ENCODE measurements at places on chromosomes 7 and 10.

DNA sequence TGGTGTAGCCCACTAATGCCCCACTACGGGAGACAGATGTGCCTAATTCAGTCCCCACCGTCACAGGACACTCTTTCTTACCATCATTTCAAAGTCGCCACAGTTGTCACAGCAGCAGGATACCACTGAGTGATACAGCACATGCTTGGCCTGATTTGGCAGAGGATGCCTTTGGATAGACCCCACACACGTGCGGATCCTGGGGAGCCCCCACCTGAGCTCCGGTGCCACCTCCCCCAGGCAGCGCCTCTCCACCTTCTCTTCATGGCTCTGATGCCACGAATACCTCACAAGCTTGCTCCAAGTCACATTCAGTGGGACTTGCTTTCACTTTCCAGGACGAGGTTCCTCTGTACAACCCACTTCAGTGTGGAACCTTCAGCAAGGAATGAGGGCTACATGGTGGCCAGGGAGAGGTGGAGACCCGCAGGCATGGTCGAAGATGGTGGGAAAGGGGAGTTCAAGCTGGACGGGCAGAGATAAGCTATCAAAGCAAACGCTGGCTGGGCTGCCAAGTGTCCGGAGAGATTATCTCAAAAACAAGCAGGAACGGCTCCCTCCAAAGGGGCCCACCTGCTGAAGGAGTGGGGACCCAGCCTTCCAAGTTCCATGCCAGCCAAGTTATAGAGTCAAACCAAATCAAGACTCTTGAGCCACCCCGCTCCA lies 107.4 kb downstream of the ZRANB1 start:
- H3K27me3 ChIP-seq: no peaks in the 10 kb centered on the region
- peaks cover 25% of the 10 kb centered on the region for H3K4me1 ChIP-seq
- peaks cover 3% of the 10 kb centered on the region for H3K36me3 ChIP-seq
- DNase-seq: no peak
- H3K4me3 ChIP-seq: no peak overlapping the region

GRCh38 chr7:68547181-68547580 lies 1051.1 kb upstream of the AUTS2 start:
- DNase-seq: no peak
- no peak overlapping the region for H3K4me3 ChIP-seq
- no peaks in the 10 kb centered on the region for H3K4me1 ChIP-seq
- H3K27ac ChIP-seq: no peak overlapping the region

DNA sequence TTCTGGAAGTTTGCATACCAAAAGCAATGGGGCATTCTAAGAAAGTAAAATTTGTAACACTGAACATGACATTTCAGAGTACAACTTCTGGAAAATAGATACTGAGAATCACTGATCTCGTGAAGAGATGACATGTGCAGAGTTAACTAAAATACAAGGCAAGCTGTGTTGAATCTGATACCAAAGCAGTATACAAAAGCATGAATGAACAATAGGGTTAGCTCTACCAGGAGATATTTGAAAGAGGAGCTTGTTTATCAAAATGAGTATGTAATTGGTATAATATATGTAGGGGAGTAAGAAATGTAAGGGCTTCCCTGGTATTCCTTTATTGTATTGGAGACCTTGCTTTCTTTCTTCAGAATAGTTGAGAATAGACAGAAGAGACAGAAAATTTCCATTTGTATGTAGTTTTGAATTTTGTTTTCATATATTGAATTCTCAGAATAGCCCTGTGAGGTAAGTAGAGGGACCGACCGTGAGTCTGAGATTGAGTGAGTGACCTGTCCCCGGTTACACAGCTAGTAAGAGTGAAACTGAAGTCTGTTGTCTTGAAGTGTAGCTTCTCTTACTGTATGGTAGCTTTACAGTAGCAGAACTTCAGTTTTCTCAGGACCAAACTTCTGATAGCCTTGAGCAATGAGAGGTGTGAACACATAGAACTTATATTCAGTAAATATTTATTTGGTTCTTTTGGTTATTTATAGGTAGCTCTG lies 5.0 kb downstream of the HBP1 start:
- H3K27me3 ChIP-seq: no peaks in the 10 kb centered on the region
- peaks cover 2% of the 10 kb centered on the region for H3K36me3 ChIP-seq
- no peak overlapping the region for H3K4me3 ChIP-seq
- H3K27ac ChIP-seq: no peak overlapping the region
- H3K4me1 ChIP-seq: peaks cover 1% of the 10 kb centered on the region
- no peak for DNase-seq

DNA sequence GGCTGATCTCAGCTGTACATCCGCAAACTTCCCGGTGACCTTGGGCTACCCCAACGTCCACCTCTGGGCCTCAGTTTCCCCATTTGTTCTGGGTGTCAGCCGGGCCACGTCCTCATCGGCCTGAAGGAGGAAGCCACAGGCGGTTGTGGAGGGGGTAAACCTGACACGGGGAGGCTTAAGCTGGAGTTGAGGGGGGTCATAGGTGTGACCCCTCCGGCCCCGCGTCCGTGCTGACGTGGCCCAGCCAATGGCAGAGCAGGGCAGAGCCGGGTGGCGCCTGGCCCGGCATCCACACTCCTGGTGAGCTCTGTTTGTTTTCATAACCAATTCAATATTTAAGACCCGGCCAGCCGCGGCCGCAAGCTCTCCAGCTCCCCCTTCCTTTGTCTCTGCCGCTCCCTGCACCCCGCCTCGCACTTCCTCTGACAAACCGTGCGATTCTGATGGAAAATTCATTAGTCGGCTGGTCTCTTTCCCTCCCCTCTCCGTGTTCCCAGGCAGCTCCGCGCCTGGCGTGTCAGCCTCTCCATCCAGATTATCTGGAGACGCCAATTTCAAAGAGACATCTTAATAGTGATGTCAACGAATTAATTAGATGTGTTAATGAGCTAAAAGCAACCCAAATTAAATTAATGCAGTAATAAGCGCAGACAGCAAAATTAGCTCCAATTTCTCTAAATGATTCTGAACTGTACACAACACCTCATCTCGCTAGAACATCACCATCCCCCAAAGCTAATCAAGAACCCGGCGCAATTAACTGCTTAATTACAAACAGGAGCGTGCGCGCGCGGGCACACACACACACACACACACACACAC lies 55.4 kb downstream of the MICALL2 start:
- no peak for DNase-seq
- no peaks in the 10 kb centered on the region for H3K36me3 ChIP-seq
- H3K27me3 ChIP-seq: peaks cover 20% of the 10 kb centered on the region
- peak overlapping the region; percentile 6 for H3K4me3 ChIP-seq
- H3K4me1 ChIP-seq: no peaks in the 10 kb centered on the region
- H3K27ac ChIP-seq: no peak overlapping the region

DNA sequence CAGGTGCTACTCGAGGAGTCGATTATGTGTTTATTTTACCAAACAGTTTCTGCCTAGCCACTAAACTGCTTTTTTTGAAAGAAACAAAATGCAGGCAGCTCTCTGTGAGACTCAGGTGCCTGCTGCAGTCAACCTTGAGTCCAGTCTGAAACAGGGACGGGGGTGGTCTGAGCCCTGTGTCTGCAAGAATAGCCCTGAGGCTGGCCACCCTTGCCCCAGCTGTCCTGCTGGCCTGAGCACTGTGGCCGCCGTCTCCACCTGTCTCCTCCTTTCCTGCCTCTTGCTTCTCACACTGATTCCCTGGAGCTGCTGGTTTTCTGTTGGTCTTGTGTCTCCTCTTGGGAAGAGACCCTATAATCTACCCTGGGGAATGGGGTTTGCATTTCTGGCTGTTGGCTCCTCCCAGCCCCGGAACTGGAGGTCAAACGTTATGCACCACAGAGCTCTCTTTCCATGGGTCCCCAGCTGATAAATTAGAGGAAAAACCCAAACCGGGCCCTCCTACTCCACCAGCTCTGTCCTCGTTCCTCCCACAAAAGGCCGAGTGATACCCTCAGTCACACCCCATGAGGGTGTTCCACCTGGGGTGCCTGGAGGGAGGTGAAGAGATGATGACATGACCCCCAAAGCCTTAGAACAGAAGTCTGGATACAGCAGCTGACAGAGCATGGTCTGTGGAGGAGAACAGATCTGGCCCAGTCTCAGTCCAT lies 15.0 kb upstream of the SLC18A3 start:
- no peaks in the 10 kb centered on the region for H3K36me3 ChIP-seq
- no peak overlapping the region for H3K27ac ChIP-seq
- H3K4me1 ChIP-seq: peaks cover 30% of the 10 kb centered on the region
- H3K27me3 ChIP-seq: no peaks in the 10 kb centered on the region
- no peak for DNase-seq

DNA sequence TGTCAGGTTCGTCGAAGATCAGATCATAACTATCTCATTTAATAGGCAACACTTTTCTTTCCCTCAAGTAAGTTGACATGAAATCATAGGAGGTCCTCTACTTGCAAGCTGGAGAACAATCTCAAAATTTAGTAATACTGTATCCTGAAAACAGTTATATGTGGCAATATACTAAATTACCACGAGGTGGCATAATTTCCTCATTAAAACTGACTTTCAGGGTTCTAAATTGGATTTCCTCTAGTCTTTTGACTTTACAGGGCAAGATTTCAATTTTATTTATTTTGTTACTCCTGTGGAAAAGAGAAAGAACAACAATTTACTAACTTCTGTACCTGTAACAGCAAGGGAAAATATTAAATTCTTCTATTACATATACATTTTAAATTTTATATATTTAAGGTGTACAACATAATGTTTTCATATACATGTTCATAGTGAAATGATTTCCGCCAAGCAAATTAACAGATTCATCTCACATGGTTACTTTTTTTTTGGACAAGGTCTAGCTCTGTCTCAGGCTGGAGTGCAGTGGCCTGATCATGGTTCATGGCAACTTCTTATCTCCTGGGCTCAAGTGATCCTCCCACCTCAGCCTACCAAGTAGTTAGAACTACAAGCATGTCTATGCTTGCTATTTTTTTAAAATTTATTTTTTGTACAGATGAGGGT lies 53.4 kb upstream of the CYP2C18 start:
- peaks cover 6% of the 10 kb centered on the region for H3K4me1 ChIP-seq
- no peaks in the 10 kb centered on the region for H3K36me3 ChIP-seq
- H3K4me3 ChIP-seq: no peak overlapping the region
- peak; percentile 64 for DNase-seq
- H3K27me3 ChIP-seq: no peaks in the 10 kb centered on the region
- no peak overlapping the region for H3K27ac ChIP-seq

- H3K4me3 ChIP-seq: no peak overlapping the region
- no peaks in the 10 kb centered on the region for H3K27me3 ChIP-seq
- DNase-seq: no peak
- no peak overlapping the region for H3K27ac ChIP-seq
- no peaks in the 10 kb centered on the region for H3K36me3 ChIP-seq
These were observed 123.6 kb downstream of the TCERG1L start for GRCh38 chr10:131187926-131188325.

DNA sequence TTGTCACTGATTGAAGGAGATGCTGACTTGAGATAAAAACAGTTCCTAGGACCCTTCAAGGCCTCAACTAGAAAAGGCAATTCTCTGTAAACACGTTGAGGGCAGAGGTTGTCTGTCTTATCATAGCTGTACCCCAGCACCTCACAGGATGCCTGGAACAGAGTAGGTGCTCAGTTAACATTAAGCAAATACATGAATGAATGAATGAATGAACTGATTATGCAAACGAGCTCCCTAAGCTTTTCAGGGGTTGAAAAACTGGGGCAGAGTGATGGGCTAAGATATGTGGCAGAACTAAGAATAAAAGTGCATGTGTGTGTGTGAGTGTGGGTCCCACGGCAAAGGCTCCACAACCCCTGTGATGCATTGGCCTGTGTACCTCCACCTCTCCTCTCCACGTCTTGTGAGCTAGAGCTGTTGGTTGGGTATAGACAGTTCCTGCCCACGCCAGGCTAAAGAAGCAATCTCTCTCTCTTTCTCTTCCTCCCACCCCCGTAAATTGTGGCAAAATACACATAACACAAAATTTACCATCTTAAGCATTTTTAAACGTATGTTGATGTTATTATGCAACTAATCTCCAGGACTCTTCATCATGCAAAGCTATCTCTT lies 20.9 kb upstream of the SMC3 start:
- no peak for DNase-seq
- H3K27ac ChIP-seq: no peak overlapping the region
- H3K4me3 ChIP-seq: no peak overlapping the region
- H3K27me3 ChIP-seq: no peaks in the 10 kb centered on the region
- no peaks in the 10 kb centered on the region for H3K36me3 ChIP-seq

GRCh38 chr7:27418541-27418940 lies 175.9 kb downstream of the EVX1 start:
- no peak overlapping the region for H3K27ac ChIP-seq
- no peaks in the 10 kb centered on the region for H3K4me1 ChIP-seq
- H3K27me3 ChIP-seq: no peaks in the 10 kb centered on the region
- no peak overlapping the region for H3K4me3 ChIP-seq

DNA sequence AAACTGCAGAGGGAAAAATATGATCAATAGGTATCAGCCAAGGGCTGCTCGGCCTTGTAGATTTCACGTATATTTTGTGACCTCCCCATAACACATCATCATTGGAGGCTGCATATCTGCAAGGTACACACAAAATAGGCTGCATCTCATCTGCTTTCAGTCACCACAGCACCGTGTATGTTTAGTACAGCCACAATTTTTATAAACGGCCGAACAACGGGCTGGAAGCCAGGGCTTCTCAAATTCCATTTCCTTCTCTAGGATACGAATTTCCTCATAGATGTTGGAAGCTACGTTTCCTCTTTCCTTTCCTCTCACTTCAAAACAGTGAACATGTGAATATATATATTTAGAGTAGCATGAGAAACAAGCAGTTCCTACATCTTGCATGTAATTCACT lies 20.2 kb upstream of the FOXK1 start:
- H3K4me3 ChIP-seq: no peak overlapping the region
- H3K27ac ChIP-seq: no peak overlapping the region
- H3K4me1 ChIP-seq: no peaks in the 10 kb centered on the region
- H3K27me3 ChIP-seq: no peaks in the 10 kb centered on the region
- H3K36me3 ChIP-seq: no peaks in the 10 kb centered on the region
- DNase-seq: no peak

DNA sequence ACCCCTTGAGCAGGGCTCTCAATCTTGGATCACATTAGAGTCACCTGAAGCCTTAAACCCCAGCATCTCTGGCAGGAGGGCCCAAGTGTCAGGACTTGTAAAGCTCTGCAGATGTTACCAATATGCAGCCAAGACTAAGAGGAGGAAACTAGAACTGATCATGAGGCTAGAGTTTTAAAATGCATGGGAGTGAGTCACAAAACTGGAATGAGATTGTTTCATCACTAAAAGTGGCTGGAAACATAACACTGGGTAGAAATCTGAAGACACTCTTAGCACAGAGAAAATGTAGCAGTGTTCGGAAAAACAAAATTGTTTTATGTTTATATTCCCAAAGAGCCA lies 63.3 kb upstream of the GHITM start:
- H3K4me1 ChIP-seq: peaks cover 10% of the 10 kb centered on the region
- H3K27ac ChIP-seq: peak overlapping the region; percentile 4
- H3K36me3 ChIP-seq: no peaks in the 10 kb centered on the region
- no peak for DNase-seq
- H3K27me3 ChIP-seq: no peaks in the 10 kb centered on the region

DNA sequence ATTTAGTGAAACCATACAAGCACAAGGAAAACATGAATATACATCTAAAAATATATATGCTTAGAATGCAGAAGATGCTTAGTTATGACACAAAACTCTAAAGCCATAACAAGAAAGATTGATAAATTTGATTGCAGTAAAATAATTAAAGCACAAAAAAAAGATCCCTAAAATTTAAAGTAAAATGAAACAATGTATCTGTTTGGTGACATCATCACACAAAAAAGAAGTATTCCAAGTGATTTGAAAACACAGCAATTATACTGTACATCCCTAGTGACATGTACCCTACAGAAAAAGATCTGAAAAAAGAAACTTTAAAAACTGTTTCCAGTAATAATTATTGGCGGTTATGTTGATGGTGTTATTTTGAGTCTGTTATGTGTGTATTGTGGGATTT lies 37.7 kb downstream of the PHYHIPL start:
- H3K27me3 ChIP-seq: no peaks in the 10 kb centered on the region
- no peak overlapping the region for H3K4me3 ChIP-seq
- DNase-seq: no peak

GRCh38 chr10:43689007-43689491 lies 40.4 kb upstream of the ZNF32 start:
- H3K4me3 ChIP-seq: no peak overlapping the region
- H3K36me3 ChIP-seq: no peaks in the 10 kb centered on the region
- no peak for DNase-seq
- peaks cover 10% of the 10 kb centered on the region for H3K4me1 ChIP-seq

Data from trophoblast cell (in vitro differentiated cells and primary cell).